ENCODE measurements at places on chromosomes 13 and 19.
A peak's percentile ranks its signal among the peaks of the same experiment; 100 is the strongest.

- DNase-seq: no peak
These were observed 1.9 kb upstream of the PLPPR3 start for GRCh38 chr19:823565-824121.

DNA sequence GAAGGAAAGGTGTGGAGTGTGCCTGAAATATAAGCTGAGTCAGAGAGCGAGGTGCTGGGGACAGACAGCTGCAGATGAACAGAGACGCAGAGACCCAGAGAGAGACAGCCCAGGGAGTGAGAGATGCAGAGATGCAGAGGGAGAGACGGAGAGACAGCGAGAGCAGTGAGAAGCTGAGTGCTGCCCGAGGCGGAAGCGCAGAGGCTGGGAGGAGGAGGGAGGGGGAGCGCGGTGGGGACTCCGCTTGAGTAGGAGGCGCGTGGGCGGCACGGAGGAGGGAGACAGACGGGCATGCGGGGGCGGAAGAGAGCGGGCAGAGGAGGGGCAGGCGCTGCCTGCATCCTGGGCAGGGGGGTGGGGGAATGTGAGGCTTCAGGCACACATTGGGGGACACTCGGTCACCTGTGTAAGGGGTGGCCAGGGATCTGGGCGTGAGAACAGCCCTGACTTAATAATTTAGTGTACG lies 25.7 kb downstream of the SLC8A2 start:
- peak; percentile 70 for DNase-seq

DNA sequence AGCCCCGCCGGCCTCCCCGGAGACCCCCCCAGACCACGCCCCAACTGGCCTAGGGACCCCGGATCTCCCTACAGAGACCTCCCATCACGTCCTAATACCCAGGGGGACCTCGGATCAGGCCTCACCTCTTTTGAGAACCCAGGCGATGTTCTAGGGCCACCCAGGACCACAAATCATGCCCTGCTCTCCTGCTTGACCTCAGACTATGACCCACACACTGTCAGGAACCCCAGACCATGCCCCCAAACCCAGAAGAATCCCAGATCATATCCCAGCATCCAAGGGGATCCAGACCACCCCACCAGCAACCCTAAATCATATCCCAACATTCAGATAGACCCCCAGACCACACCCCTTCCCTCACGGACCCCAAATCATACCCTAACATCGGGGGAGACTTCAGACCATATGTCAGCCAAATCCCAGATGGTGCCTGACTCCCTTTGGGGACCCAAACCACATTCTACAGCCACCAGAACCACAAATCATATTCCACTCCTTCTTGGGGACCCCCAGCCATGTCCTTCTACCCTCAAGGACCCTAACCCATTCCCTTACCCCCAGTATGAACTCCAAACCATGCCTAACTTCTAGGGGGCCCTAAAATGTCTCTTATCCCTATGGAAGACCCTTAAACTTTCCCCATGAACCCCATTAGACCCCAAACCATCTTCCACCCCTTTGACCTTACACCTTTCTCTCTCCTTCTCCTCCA lies 611 bp upstream of the LRFN1 start:
- no peak for DNase-seq

GRCh38 chr13:34730961-34731360 lies 211.1 kb upstream of the NBEA start:
- no peak for DNase-seq

- no peak for DNase-seq
These were observed 25.9 kb downstream of the RCN3 start for GRCh38 chr19:49553451-49554271.

GRCh38 chr13:45737571-45738017 lies 35.5 kb downstream of the CBY2 start:
- DNase-seq: peak; percentile 8

- DNase-seq: peak; percentile 94
These were observed at the start of gene ZNF43 for GRCh38 chr19:21835810-21836444. Gene ZNF43 (minus strand): TSS chr19:21836182. CDS start chr19:21836038, 144 bp downstream.

DNA sequence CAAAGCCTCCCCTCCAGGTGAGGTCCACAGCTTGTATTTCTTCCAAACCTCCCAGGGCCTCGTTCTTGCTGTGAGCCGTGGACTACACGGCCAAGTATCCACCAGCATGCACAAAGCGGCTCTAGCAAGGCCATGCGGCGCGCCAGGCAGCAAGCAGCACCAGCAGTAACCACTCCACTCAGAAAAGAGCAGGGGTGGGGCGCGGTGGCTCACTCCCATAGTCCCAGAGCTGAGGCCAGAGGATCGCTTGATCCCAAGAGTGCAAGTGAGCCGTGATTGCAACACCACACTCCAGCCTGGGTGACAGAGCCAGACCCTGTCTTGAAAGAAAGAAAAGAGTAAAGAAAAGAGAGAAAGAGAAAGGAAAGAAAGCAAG lies 4.7 kb downstream of the CCDC8 start:
- DNase-seq: no peak
